Vagina (tissue), 2 donors: ENCODE measurements at places on chromosomes 5 and 9.

GRCh38 chr5:115809946-115810345, 6.5 kb downstream of the CDO1 start:
- DNase-seq = no peak

DNA sequence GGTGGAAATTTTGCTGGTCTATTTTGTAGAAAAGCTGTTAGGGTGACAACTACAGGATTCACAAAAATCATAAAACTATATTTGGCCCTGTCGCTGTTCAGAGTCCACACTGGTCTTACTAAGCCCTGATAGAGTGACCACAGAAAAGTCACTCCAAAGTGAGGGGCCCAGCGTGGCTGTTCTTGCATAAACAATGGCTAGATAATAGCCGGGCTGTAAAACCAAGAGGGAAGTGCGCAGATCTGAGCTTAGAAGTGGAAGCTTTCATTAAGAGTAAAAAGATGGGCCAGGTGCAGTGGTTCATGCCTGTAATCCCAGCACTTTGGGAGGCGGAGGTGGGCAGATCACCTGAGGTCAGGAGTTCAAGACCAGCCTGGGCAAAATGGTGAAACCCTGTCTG, 15.5 kb upstream of the CTSL start:
- no peak for DNase-seq

GRCh38 chr9:79470954-79471353, 100.8 kb upstream of the TLE4 start:
- no peak for DNase-seq

DNA sequence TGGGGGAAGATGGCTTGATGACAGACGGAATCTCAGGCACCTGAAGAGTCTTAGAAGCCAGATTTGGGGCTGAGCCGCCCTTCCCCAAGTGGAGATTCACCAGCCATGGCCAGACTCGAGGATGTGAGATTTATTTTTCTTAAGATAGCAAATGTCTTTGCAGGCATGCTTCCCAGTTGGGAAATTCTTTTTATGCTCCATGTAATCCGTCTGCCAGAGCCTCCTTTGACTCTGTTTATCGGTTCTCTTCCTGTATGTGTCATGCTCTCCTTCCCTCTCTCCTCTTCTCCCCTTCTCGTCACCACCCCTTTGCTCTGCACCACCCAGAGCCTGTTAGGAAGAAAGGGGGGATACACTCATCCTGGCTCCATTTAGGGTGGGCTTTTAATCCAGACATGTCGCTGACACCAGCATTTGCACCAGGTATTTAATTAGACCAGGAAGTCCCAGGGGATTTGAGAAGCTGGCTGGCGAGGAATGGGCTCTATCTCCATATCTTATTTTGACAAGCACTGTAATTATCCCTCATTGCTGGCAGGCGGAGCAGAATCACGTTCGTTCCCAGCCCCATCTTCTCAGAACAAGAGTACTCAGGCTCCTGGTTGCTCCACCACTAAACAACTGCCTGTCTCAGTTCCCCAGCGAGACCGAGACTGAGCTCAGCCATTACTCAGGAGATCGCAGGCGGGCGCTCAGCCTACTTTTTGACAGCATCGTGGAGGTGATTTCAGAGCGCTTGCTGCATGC, 50.9 kb downstream of the KCNIP1 start:
- DNase-seq = no peak

GRCh38 chr9:135146766-135147473, 59.5 kb downstream of the OLFM1 start:
- DNase-seq = no peak

GRCh38 chr9:2634153-2634552, 12.6 kb downstream of the VLDLR start:
- no peak for DNase-seq

- no peak for DNase-seq
Observed at GRCh38 chr9:92714016-92714415, 44.1 kb upstream of the IPPK start.

GRCh38 chr5:94841598-94842322, 223.3 kb downstream of the SLF1 start:
- no peak for DNase-seq

DNA sequence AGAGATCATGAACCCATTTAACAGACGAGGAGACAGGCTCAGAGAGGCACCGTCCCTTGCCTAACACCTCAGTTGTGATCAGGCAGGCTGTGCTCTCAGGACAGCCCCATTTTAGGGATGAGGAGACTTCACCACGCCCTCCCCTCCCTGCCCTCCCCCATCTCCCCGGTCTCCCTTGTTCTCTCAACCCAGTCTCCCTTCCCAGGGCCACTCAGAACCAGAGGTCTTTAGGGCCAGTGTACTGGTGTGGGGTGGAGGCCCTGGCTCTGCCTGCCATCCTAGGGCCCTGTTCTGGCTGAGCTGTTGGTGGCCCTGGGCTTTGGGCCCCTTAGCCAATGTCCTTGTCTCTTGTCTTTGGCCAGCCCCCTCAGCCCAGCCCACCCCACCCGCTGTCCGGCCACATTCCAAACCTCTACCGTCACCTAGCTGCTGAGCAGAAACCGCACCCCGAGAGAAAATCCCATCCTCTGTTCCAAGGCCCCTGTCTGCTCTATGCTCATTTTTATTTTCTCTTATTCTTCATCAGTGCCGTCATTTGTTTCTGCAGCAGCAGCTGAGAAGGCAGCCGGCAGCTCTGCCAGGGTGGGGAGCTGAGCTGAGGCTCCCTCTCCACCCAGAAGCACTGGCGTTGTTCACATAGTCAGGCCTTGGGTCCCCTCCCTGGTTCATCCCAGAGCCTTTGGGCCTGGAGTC, 33.9 kb downstream of the OLFML2A start:
- no peak for DNase-seq

DNA sequence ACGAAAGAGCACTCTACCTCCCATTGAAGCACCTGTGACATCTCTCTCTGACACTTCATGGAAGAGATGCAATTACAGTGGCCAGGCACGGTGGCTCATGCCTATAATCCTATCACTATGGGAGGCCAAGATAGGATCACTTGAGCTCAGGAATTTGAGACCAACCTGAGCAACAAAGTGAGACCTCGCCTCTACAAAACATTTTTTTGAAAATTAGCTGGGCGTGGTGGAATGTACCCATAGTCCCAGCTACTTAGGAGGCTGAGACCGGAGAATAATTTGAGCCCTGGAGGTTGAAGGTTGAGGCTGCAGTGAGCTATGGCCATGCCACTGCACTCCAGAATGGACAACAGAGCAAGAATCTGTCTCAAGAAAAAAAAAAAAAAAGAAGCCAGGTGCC, 45.5 kb downstream of the GLDC start:
- DNase-seq = no peak

DNA sequence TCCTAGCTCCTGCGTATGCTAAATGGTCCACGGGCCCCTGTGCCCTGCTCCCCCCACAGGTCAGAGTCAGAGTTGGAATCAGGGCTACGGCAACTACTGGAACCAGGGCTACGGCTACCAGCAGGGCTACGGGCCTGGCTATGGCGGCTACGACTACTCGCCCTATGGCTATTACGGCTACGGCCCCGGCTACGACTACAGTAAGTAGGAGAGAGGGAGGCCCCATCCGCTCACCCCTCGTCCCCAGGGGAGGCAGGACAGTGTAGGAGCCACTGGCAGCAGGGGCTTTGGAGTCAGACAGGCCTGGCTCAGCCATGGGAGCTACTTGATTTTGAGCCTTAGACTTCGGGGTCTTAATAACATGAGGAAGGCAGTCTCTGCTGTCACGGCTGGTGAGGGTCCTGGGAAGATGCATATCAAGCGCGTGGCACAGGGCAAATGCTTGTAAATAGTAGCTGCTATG, 5.8 kb downstream of the HNRNPAB start:
- no peak for DNase-seq

- no peak for DNase-seq
Observed at GRCh38 chr5:179905161-179905560, 2.5 kb downstream of the TBC1D9B start.

DNA sequence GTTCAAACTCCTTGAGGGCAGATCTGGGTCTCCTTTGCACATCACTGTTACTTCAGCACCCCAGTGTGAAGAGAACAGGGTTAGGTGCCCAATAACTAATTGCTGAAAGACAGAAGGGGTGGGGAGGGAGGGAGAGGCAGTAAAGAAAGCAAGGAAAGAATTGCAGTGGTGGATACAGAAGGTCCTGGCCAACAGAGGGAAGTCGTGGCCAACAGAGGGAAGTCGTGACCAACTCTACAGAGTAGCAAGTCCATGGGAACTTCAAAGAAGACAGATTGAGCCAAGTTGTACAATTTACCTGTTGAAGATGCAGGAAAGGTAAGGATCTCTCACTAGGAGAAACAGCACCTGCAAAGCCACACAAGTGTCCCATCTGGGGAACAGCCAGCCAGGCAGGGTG, 27.0 kb downstream of the CCNJL start:
- DNase-seq = no peak

DNA sequence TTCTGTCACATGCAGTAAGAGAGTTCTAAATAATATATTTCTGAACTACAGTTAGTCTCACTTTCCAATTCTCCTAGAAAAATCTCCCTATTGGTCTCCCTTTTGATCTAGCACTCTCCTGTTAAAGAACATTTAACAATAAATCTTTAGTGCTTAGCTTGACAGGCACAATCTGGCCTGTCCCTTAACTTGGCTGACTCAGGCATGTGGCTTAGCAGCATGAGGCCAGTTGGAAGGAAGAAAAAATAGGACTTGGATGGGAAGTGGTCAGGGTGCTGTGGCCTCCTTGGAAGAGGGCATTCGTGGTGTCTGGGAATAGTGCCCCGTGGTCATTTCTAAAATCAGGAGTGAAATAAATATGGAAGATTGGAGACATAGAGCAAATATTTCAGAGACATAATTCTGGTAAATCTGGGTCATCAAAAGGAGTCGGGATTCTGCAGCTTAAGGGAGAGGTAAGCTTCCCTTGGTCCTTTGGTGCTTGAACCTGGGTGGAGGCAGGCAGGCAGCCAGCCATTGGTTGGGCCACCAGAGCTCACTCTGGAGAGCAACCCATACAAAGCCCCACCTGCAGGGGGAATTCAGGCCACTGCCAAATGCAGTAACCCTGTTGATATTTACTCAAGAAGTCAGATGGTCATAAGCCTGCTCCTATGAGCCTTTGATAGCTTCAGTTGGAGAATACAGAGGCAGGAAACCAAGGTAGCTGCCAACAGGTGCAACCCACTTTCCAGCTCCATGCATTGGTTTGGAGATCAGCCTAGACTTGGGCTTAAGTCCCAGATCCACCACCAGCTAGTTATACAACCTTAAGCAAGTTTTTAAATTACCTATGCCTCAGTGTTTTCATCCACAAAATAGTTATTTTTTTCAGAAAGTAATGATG, 28.8 kb upstream of the TLE4 start:
- DNase-seq = no peak

DNA sequence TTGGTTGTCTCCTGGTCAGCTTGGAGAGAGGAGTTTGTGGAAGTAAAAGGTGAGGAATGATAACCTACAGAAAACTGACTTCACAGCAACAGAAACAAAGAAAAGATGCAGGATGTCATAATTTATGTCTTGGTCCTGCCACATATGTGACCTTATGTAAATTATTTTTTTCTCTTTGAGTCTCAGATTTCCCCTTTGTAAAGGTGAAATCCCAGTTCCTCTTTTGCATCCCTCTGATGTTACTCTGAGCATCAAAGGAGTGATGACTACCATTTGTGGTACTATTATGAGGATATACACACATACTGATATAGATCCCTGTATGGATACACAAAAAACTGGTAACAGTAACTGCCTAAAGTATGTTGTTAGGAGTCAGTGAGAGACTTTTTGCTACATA, 1.4 kb upstream of the THG1L start:
- no peak for DNase-seq

DNA sequence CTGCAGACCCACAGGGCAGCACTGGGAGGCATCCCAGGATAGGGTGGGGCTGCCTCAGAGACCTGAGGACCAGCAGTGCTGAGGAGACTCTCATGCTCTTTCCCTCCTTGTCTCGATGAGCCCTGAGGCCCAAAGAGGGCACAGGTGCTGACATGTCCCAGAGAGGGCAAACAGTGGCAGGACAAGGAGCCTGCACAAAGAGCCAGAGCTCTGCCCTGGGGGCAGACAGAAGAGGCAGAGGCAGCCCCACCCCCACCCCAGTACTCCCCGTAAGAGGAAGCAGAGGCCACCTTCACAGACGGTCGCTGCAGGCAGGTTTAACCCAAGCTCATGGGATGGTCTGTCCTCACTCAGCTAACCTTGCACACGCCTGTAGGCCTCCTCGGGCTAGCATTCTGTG, 29.4 kb upstream of the TTLL11 start:
- no peak for DNase-seq

DNA sequence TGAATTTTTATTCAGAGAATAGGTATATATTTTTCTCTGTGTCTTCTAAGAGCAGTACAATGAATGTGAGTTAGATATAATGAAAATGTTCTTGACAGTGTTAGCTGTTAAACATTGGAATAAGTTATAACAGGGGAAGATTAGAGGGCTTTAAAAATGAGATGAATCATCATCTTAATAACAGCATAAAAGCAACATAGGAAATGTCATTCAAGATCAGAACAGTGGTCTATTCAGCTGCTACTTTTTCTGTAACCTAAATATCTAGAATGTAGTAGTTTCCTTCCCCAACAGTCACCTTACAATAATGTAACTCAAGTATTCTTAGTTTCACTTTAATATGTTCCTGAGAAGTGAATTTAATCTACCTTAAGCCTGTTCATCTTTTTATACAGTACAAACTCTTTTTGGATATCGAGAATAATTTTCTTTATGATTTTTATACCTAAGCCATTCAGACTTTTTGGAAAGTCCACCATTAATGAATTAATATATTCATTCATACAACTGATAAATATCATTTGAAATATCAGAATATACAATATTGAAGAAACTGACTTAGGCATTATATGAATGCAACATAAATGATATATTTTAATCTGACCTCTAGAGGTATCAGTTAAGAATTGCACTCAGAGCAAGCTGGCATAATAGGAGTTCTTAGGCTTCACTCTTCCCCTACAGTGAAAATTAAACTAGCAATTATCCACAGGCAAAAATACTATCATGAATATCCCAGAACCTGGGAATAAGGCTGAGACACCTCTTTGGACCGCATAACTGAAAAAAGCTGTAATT, 66.1 kb upstream of the EDIL3 start:
- no peak for DNase-seq

DNA sequence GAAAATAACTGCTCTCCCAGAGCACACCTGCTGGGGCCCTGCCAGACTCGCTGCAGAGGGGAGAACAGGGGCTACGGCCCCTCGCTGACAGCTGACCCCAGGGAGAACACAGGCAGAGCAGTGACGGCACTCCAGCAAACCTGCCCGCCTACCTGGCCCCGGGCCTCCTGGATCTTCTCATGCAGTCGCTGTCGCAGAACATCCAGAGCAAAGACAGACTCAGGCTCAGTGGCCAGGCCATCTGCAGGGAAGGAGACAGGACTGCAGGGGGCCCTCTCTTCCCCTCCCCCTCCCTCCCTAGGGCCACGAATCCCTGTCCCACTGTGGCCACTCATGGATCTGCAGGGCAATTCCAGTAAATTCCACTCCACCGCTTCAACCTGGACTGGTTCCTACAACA, 2.4 kb downstream of the SURF6 start:
- no peak for DNase-seq
